ENCODE measurements at places on chromosomes 3 and 15.

- DNase-seq = peak; percentile 64
These were observed 21.4 kb upstream of the LIPC start for GRCh38 chr15:58410353-58410752.

DNA sequence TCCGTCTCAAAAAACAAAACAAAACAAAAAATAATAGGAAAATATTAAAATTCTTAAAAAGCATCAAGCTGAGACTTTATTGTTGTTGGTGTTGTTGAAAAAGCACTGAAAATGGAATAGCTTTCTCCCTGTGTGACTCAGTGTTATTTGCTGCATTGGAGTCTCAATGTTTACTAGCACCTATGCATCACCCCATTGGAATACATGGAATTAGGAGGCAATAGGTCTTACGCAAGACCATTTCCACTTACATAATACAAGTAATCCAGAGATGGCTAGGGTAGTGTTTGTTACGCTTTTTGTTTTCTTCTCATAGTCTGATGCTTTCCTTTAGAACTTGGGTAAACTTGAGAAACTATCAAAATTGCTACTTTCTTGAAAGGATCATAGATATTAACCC, 15.2 kb downstream of the GXYLT2 start:
- no peak for DNase-seq

GRCh38 chr3:9279966-9280365, 30.5 kb upstream of the SRGAP3 start:
- DNase-seq = no peak

DNA sequence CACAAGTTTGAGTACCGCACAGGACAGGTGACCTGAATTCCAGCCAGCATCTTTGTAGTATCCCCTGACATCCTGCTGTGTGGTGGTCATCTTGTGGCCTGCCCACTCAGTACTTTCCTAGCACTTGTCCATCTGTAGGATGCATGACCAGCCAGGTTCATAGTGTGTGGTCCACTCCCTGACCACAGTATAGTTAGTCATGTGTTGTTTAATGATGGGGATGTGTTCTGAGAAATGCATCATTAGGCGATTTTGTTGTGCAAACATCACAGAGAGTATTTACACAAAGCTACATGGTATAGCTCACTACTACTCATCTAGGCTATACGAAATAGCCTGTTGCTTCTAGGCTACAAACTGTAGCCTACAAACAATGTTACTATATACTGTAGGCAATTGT, 16.9 kb upstream of the RBPMS2 start:
- DNase-seq = no peak

GRCh38 chr3:39651993-39652739, 157.2 kb upstream of the MYRIP start:
- DNase-seq = no peak

DNA sequence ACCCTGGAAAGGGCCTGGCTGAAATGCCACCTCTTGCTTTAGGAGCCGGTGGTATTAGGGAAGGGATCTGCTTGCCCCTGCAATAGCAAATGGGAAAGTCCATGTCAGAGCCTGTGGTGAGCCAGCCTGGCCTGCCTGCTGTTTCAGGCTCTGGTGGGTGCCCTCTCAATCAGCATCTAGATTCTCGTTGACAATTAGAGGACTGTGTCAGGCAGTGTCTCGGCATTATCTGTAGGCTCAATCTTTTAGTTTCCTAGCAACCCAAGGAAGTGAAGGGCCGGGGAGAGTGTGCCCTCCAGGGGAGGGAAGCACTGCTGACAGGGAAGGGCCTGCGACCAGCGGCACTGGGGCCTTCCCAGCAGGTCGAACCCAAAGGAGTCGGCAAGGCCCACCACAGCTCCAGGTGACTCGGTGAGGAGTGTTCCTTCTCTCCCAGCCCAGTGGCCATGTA, 42.1 kb downstream of the TLE3 start:
- no peak for DNase-seq

GRCh38 chr3:10194328-10195071, 29.8 kb downstream of the IRAK2 start:
- DNase-seq = peak; percentile 28

DNA sequence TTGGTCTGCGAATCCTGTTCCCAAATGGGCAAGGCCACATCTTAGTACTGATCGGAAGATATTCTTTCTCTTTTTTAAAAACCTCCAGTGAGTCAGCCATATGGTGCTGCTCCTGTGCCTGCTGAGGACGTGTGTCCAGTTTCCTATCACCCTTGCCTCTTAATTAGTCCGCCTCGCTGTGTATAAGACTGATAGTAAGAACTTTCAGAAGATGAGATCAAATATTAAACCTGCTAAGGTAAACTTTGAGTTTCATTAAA, 612 bp downstream of the UBA5 start:
- DNase-seq = no peak

GRCh38 chr15:95129574-95129973, 898.2 kb downstream of the MCTP2 start:
- DNase-seq = no peak

DNA sequence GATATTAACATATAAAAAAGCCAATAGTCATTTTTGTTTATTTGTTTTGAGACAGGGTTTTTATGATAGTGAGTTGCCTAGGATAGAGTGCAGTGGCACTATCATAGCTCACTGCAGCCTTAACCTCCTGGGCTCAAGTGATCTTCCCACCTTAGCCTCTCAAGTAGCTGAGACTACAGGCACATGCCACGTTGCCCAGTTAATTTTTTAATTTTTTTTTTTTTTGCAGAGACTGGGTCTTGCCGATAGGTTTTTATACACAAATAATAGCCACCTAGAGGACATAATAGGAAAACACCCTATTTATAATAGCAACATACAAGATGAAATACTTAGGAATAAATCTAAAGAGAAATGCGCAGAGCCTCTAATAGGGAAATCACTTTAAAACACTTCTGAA, 13.3 kb downstream of the EIF3J start:
- no peak for DNase-seq

DNA sequence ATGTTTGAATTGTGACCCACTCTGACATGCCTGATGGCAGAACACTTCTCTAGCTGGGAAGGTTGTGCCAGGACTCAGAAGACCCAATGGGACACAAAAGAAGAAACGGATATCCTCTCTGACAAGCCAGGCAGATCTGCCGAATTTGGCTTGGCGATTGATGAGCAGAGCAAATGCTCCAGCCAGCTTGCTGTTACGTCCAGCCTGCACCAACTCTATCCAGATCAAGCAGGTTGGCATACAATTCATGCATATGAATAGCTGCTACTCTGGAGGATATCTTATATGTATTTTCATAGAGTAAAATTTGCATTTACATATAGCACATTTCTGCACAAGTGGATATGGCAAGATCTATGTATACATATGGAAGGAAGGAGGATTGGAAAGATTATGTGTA, 102.8 kb downstream of the PEX5L start:
- no peak for DNase-seq

DNA sequence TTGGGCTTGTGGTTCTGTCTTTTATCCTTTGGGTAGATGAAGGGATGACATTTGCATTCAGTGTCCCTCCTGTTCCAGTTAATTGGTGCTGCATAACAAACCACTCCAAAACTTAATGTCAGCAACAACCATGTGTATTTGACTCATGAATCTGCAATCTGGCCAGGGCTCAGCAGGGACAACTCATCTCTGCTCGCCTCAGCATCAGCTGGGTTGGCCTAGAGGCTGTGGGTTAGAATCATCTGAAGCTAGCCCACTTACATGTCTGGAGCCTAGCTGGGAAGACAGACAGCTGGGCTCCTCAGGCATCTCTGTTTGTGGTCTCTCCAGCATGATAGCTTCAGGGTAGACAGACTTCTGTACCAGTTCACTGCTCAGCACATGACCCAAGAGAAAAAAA, 92.0 kb downstream of the TMEM108 start:
- DNase-seq = no peak

- DNase-seq = no peak
These were observed 7.4 kb upstream of the OCA2 start for GRCh38 chr15:28106294-28107110.

DNA sequence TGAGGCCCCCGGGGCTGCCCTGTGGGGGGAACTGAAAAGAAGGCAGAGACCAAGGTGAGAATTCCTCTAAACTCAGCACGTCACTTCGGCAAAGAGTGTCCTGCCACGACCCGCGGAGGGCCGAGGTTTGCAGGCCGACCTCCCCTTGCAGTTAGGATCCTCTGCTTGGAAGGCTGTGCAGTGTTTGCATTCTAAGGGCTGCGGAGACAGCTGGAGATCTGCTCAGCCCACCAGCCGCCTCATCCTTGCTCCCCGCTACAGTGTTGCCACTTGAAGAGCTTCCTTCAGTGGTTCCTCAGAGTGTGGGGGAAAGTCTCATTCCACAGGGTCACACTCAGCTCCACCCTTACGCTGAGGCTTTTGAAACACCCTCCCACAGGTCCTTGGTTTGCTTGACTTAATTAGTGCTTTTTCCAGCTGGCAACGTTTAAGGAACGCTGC, 10.8 kb downstream of the SLC51A start:
- no peak for DNase-seq

DNA sequence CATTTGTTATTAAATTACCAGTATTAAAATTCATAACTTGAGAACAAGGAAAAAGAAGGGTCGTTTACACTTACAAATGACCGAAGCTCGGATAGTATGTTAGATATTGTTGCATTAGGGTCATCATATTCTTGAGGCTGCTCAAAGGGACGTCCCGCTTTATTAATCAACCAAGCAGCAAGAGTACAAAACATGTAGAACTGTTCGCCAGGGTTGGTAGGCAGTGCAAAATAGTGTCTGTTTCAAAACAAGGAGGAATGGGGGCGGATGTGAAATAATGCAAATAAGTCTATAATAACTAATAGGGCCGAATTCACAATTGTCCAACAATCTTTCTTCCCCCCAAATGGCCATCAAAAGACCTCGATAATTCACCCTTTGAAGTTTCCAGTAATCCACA, 2.9 kb downstream of the IFT57 start:
- DNase-seq = no peak

GRCh38 chr3:9915254-9916141, 1.4 kb upstream of the IL17RC start:
- no peak for DNase-seq

DNA sequence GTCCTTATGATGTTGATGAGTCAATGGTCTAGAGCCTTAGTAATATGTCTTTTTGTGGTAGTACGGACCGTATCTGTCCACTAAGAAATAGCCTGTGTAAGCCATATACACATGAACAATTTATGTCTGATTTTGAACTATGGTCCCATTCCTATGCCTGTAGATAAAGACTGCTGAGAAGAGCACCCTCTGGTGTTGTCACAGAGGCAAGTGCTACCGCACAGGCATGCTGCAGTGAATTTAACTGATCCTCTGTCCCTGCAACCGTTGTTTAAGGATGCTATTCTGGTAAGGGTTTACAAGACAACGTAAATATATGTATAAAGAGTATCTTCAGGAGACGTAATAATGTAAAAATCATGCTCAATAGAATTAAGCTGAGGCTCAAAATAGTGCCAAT, 170.7 kb downstream of the UBE3A start:
- DNase-seq = no peak

- DNase-seq = no peak
These were observed 79.0 kb downstream of the IGF1R start for GRCh38 chr15:98727115-98728040.

DNA sequence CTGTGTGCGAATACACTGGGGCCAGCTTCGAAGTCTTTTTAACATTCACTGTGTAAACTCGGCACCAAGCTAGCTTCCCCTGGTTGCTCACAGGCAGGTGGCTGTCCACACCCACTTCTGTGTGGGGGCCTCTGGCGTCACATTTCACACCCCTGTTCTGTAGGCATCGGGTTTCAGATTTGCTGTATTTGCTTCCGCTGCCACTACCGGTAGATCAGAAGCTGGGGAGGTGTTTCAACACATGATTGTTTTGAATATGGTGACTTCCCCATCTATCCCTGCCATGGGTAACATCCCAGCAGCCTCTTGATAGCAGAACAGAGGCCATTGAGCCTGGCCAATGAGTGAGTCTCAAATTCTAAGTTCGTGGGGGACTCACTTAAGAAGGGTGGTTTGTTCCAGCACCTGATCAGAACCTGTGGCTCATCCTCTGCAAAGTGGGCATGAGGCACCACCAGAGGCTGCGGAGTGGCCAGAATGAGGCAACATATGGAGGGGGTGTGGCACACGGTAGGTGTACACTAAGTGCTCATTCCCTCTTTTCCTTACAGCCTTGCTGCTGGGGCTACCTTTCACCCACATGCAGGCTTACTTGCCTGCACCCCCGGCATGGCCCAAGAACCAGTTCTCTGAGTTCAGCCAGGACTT, 61.5 kb downstream of the IQSEC1 start:
- peak; percentile 76 for DNase-seq

DNA sequence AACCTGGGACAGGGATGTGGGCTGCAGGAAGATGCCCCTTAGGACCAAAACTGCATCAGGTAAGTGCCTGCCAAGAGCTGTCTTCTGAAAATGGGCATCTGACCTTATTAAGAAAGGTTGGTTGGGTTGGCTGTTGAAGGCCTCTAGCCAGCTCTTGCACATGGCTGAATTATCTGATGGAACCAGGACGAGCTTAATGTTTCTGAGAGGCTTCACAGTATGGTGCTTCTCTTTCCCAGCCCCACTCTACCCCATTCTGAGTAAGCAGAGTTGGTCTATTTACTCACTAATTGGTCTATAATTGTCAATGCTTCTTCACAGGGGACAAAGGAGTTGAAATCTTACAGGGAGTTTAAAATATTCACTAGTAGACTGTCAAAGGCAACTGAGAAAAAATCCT, 48.4 kb downstream of the DTWD1 start:
- DNase-seq = no peak

- no peak for DNase-seq
These were observed 254.0 kb upstream of the GPR149 start for GRCh38 chr3:154684021-154684420.

DNA sequence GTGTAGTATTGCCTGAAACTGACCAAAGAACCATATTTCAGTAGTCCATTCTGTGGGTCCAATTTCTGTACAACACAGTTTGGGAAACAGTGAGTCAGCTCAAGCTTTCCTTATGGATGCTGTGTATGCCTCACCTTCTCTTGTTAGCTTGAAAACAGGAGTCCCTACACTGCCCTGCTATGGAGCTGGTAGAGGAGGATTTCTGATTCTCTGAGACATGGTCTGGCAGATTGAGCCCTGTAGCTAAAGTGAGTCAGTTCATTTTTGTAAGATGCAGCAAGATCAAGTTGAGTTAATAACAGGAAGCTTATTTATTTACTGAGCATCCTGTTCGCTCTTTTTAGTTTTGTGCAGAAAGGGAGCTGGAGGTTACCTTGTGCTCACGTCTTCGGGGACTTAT, 424.1 kb upstream of the RBMS3 start:
- DNase-seq = no peak

GRCh38 chr15:48800811-48801455, 9.9 kb downstream of the CEP152 start:
- DNase-seq = no peak

DNA sequence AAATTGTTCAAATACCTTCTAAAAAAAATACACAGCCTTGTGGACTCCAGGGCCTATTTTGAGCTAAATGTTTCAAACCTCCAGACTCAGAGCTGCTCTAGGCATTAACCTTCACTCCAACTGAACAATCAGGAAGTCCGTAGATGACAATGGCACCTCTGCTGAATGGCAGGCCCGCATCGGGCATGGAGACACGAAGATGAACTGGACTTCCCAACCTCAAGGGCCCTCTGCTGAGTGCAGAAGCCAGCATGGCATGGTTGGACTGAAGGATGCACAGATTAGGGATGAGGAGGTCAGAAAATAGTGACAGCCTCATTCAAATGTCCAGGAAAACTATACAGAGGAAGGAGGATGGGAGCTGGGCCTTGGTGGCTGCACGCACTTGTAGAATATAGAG, 2.2 kb downstream of the FAM174B start:
- no peak for DNase-seq

- peak; percentile 68 for DNase-seq
These were observed 12.1 kb upstream of the APBA2 start for GRCh38 chr15:28873585-28874190.

- no peak for DNase-seq
These were observed 597.4 kb downstream of the RSL24D1 start for GRCh38 chr15:54599386-54599785.

All from CD8-positive, alpha-beta T cell (primary cell).